ENCODE measurements at places on chromosomes 2 and 18.
A peak's percentile ranks its signal among the peaks of the same experiment; 100 is the strongest.

GRCh38 chr2:95530734-95531133 is 46.2 kb upstream of the TRIM43B start:
- DNase-seq: no peak

DNA sequence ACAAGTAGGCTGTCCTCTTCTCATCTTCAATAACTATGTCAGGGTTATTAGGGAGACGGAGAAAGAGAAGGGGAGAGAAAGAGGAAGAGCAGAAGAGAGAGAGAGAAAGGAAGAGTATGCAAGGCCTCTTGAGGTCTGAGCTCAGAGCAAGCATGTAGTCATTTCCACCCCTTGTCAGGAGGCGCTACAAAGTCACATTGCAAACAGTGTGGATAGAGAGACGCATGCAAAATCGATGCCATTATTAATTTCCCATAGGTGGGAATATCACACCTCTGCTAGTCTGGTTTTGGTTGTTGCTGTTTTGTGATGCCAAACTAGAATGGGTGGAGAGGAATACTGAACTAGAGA is 24.2 kb upstream of the SERPINE2 start:
- DNase-seq: no peak

DNA sequence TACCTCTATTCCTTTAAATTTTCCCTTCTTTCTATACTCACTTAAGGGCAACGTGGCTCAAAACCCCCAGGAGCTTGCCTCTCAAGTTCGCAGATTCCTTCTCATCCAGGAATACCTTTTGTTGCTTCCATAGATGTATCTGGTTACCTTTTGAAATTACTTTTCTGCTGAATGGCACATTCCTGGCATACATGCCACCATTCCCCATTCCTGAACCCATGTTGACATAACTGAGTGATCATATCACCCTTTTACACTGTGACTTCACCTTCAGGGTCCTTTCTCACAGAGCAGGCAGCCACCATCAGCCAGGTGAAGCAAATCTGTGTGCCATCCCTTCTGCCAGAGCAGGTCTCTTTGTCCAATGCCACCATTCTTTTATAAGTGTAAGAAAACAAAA is 615.8 kb downstream of the ARHGAP15 start:
- no peak for DNase-seq

DNA sequence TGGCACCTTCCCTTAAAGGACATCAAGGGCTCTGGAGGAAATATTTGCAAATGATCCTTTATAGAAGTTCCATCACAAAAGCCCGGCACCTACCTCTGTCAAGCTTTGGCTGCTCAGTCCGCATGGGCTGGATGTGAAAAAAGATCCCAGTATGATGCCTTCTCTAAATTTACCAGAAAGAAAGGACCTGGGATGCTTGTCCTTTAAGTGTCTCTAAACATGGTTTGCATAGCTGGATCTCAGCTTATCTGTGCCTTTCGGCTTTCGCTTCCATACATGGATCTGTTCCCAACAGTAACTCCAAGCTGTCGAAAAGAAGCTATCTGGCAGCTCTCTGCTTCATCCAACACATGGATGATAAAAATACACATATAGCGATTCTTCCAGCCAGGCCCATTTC is 60.4 kb upstream of the SLC8A1 start:
- DNase-seq: peak; percentile 1

- DNase-seq: no peak
Measured at GRCh38 chr2:179932786-179933185, 71.4 kb upstream of the ZNF385B start.

DNA sequence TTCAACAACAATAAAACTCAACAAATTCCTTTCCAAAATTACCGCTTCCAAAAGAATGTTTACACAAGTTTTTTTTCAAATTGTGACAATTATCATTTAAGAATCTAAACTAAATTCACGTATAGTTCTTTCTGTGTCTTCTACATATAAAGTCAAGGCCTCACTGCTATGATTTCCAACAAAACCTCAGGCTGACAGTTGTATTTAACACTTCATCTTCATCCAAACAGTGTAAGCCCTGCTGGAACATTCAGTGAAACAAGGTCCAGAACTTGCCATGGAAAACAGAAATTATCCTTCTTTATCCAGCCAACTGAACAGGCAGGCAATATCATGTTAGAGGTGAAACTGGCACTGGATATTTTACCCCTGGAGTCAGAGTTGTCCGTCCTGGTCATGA is 357.9 kb downstream of the PID1 start:
- no peak for DNase-seq

- DNase-seq: no peak
Measured at GRCh38 chr2:58594762-58595161, 353.6 kb upstream of the FANCL start.

- no peak for DNase-seq
Measured at GRCh38 chr2:241764275-241765241, 12.1 kb upstream of the GAL3ST2 start.

DNA sequence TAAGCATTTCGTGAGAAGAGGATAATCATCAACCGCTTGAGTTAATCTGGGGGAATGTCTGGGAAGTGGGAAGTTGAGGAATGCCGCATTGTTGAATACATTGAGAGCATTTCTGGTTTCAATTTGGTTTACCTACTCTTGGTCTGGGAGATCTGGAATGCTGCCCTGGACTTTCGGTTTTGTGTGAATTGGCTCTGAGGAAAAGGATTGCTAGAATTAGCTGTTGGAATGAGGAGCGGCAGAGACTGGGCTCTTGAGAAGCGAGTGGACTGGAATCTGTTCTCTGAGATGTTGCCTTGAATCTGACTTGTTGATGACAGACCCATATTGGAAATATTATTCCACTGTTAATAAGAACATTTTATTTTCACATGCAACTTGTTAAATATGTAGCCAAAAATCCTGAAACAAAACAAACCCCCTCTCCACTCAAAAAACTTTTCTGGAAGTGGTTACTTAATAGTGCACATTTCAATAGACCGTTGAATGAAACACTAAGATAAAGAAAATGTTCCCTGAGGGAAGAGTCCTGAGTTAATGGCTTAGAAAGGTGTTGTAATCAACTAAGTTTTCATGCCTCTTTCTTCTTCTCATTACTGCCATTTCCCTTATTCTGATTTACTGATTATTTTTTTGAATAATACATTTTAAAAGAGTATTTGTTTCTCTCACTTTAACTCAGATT is 50.8 kb downstream of the PTPRM start:
- no peak for DNase-seq

- DNase-seq: no peak
Measured at GRCh38 chr2:17058772-17059402, 393.3 kb upstream of the CYRIA start.

- no peak for DNase-seq
Measured at GRCh38 chr2:233152541-233152940, 92.4 kb downstream of the INPP5D start.

- DNase-seq: no peak
Measured at GRCh38 chr2:159738509-159739390, 26.4 kb downstream of the MARCHF7 start.

DNA sequence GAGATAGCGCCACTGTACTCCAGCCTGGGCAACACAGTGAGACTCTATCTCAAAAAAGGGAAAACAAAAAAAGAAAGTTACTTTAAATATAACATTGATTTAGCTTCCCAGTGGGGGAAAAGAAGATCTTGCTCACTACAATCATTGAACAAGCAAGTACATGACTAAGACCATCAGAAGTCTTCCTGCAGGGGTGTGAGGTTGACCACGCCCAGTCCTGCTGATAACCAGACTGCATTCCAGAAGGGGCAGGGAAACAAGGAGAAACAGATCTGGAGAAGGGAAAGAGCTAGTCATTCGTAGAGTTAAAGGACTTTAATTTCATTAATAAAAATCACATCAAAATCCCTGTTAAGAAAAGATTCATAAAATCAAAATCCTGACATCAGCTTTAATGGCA is 77.5 kb downstream of the EPHA4 start:
- DNase-seq: no peak

DNA sequence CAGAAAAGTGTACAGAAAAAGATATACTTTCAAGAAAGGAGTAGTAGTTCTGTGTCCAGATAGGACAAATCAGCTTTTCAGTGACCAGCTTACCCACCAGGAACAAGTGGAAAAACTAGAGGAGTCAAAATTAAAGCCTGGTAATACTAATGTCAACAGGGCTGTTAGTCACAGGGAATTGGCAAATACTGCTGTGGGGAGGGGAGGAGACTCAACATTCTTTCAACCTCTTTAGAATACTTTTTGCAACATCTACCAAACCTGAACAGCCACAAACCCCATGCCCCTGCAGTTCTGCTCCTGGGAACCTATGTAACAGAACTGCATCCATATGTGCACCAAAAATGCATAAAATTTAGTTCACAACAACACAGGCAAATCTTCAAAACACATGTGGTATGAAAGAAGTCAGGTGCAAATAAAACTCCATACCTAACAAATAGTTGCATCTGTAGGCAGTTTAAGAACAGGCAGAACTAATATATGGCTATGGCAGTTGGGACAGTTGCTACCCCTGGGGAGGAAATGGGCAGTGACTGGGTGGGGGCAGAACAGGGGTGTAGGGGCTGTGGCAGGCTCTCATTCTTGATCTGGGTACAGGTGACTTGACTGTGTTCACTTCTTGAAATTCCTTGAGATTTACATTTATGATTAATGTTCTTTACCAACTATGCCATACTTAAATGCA is 9.7 kb downstream of the CMPK2 start:
- no peak for DNase-seq

DNA sequence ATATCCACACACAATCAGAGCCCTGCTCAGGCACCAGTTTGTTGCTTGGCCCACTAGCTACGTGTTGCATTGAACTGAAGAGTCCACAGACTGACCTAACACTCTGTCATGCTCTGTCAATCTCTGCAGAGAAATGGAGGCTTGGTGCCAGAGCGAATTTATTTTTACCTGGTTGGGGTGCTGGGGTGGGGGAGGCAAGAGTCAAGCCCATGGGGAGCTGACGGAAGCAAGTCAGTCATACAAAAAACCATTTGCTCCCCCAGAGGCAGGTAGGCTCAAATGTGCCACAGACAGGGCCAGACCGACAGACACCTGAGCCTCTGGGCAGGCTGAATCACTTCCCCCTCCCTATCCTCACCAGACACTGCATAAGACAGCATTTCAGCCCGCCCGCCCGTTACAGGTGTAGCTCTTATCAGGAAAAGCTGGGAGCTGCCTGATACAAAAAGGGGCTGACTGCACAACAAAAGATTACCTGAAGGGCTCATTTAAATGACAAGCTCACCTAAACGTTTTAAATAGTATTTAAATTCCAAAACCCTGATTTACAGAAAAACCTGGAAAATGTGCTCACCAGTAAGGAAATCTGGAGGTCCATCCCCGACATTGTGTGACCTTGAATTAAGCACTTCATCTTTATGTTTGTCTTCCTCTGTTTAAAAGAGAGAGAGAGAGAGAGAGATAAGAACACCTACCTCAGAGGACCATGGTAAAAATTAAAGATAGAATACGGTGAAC is 2.1 kb upstream of the PCBP1 start:
- DNase-seq: peak; percentile 59

- DNase-seq: no peak
Measured at GRCh38 chr18:8117006-8117371, 492.2 kb upstream of the RAB12 start.

- no peak for DNase-seq
Measured at GRCh38 chr2:160596441-160596840, 102.8 kb upstream of the RBMS1 start.

DNA sequence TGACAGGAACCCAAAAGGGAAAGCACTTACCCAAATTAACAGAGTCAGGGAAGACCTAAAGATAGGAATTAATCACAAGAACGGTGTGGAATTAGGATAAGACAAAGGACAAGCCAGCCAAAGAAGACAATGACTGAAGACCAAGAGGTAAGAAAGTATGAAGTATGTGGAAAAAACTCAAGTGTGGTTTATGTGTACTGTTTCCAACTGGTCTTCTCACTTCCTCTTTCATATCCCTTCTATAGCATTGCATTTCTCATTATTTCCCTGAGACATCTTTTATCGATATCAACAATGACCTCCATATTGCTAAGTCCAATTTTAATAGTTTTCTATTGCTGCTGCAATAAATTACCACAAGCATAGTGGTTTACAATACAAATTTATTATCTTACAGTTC is 313.5 kb upstream of the SLC39A10 start:
- DNase-seq: no peak

GRCh38 chr2:222064286-222064685 is 234.5 kb downstream of the PAX3 start:
- no peak for DNase-seq

DNA sequence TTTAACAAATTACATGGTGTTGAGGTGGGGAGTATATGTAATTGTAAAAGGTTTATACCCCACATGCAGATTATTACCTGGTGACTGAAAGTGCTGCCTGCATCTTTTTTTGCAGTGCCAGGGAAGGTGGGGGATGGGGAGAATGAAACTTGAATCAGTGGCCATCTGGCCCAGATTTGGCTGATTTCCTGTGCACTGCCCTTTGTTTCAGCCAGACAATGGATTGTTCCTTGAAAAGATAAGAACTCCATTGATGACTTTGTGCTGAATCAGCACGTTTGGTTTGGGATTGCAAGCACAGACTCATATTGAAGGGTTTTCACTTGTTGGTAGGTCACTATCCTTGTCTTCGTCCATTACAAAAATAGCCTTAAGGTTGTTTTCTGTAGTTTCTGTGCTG is 20.9 kb downstream of the GREB1L start:
- no peak for DNase-seq
